ENCODE measurements at places on chromosomes 1 and 21. TPM values are rescaled to one million over a fixed set of nuclear protein-coding genes. Genes with fewer than 3 reads are reported as not detected.
A peak's percentile ranks its signal among the peaks of the same experiment; 100 is the strongest.

Gene CD5L
- not detected for total RNA-seq

DNA sequence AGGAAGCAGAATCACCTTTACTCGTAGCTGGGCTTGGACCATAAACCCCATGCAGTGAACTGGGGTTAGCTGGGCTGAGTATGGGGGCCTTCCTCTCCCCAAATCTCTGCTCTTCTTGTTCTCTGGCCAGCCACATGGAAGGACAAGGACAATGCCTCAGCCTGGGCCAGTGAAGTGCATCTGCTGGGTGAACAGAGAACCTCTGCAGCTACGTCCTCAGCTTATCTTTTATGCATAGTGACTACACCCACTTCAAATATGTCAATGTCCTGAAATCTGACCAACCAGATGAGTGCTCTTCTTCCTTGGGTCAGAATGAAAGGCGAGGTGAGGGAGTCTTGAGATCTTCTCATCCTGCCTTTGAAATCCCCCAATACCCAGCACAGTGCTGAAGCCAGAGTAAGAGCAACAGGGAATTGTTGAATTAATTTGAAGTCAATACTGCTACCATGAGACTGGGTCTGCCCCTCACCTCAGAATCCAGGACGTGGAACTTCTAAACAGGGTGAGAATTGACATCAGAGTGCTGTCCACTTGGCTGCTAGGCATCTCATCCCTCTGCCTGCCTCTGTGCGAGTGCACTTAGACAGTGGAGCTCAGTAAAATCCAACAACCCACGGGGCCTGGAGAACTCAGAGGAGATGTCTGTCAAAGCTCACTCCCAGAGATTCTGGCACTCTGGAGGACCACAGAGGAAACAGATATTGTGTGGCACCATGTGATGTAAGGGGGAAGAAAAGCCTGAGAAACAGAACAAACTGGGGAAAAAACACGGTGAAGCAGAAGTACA is 99.0 kb downstream of the IER5 start:
- DNase-seq: no peak

DNA sequence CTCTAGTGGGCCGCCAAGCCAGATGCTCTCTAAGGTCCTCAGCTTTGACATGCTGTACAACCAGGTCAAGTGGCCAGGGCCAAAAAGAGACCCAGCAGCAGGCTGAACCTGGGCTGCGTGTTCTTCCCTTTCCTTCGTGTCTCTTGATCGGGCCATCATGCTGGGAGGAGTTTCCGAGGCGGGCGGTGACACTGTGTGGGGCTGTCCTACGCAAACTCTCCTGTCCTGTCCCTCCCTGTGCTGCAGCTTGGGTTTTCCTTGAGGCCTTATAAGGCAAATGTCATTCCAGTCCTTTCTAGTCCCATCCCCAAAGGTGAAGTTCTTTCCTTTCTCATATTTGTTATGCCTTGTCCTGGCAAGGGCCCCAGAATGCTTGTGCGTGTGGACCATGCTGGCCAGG is 56.7 kb downstream of the ARHGEF10L start:
- DNase-seq: no peak

- DNase-seq: no peak
Observed at GRCh38 chr1:221824025-221824424, 82.1 kb upstream of the DUSP10 start.

Gene MROH9
- total RNA-seq: not detected

Gene NBPF6
- not detected for total RNA-seq

- DNase-seq: no peak
Observed at GRCh38 chr1:39115271-39116110, 89.0 kb upstream of the MACF1 start.

GRCh38 chr1:66331658-66332547 is 202.1 kb upstream of the SGIP1 start:
- peak; percentile 89 for DNase-seq

GRCh38 chr1:238767321-238767720 is 619.0 kb upstream of the CHRM3 start:
- DNase-seq: no peak

DNA sequence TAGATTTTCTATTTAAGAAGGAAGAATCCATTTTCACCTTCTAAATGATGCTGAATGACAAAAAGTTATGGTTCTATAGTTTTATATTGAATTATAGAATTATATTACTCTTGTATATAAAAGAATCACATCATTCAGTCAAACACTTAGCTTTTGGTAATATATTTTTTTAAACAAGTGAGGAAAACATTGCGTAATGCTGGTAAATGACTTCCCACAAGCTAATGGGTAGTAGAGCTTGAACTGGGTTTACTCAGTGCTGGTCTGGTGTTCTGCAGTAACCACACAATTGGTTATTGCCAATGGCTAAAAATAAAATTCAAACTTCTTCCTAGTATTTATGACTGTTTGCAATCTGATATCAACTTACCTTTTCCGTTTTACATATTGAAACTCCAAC is 10.6 kb upstream of the GIPC2 start:
- no peak for DNase-seq

- no peak for DNase-seq
Observed at GRCh38 chr1:195897076-195897475, 711.2 kb downstream of the KCNT2 start.

Gene FAM131C
- total RNA-seq: 1.9 TPM

Gene KRTAP21-2
- total RNA-seq: not detected

Gene PRPF38B
- total RNA-seq: 47.3 TPM

Gene PLEKHG5
- total RNA-seq: 38.8 TPM

Gene SLAMF7
- total RNA-seq: not detected

Gene PLCH2
- not detected for total RNA-seq

Gene COA6
- total RNA-seq: 39.6 TPM

Gene PYCR2
- total RNA-seq: 94.5 TPM

Gene GPA33
- total RNA-seq: 0.47 TPM

- DNase-seq: peak; percentile 66
Observed at GRCh38 chr1:167043752-167044488, 46.3 kb downstream of the GPA33 start.

Gene SERPINC1
- not detected for total RNA-seq

DNA sequence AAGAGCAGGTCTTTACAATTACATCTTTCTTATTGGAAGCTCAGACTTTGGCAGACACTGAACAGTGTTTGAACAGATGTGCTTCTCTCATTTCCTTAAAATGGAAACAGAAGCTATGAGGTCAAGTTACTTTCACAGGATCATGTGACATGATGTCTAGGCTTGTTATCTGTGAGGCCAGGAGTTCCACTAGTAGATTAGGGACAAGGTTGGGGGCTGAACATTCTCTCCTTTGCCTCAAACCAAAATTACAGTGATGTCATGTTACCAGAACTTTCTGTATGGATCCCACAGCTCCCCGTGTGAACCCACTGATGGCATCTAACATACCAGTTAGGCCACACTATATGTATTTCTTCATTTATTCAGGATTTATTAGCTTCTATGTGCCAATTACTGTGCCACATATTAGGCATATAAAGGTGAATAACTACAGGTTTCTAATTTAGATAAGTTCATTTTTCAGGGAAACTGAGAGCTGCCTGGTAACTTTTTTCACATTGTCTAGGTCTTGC is 6.0 kb downstream of the DYNLT5 start:
- DNase-seq: no peak

GRCh38 chr1:71285529-71285928 is 204.7 kb upstream of the ZRANB2 start:
- DNase-seq: no peak

DNA sequence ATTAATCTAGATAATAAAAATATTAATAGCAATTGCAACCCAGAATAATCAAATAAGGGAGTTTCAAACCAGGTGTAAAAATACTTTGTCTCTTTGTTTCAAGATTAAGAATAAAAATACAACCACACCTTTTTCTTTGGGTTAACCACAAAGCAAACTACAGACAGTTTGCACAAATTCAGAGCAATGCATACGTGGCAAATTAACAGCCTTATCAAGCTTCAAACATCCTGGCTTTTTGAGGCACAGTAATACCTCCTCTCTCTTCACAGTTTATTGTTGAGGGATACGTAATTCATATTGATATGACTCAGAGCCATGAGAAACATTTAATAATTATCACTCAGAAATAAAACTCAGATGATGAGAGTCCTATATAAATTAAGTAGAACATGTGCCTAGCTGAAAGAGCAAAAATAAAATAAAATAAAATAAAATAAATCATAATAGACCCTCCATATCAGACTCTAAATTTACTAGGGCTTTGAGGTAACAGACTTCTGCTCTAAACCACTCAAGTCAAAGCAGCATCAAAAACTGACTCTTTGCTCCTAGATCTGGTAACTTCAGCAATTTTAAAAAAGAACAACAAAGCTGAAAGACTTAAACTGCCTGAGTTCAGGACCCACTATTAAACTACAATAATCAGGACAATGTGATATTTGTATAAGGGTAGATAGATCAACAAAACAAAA is 11.4 kb downstream of the EDEM3 start:
- no peak for DNase-seq

Gene TRIM33
- total RNA-seq: 50.6 TPM

Gene OR2L2
- total RNA-seq: not detected

Gene HMCN1
- 7.6 TPM for total RNA-seq

- no peak for DNase-seq
Observed at GRCh38 chr1:248824301-248824700, 1.4 kb downstream of the SH3BP5L start.

- DNase-seq: no peak
Observed at GRCh38 chr1:9071554-9072235, 2.3 kb upstream of the SLC2A5 start.

Gene CELA2A
- total RNA-seq: not detected

Gene C1orf141
- total RNA-seq: not detected

GRCh38 chr21:16492356-16492755 is 762.6 kb downstream of the USP25 start:
- no peak for DNase-seq

DNA sequence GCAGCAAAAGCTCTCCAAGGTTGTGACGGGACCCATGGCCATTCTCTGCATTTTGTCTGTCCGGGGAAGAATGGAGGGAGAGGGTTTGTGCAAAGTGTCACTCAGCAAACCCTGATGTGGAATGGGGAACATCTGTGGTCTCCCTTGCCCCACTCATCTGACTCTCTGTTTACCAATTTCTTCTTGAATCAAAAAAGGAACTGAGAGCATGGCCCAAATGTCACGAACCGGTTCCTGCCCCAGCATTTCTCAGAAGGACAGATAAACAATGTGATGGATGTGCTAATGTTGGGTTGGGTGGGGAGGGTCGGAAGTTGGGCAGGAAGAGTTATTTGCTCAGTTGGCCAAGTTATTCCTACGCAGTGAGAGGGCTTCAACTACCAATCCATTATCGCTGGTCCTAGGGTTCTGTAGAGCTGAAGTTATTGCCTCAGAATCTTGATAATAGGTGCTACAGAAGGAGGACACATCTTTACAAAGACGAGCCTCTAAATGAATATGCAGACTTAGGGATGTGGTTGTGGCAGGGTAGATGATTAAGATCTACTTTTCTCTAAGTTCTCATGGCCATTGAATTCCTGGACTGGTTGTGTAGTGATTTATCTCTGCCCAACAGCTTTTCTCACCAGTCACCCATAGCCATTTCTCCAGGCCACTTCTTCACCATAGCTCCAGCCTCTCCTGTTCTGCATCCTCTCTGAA is 9.6 kb upstream of the DUSP12 start:
- DNase-seq: no peak

Measured in endodermal cell (in vitro differentiated cells).